ENCODE measurements at places on chromosomes 12 and 14.

- no peak for DNase-seq
Observed at GRCh38 chr12:20950248-20950647, 139.7 kb downstream of the SLCO1B3 start.

- no peak for DNase-seq
Observed at GRCh38 chr12:123199936-123200335, 33.0 kb downstream of the MPHOSPH9 start.

DNA sequence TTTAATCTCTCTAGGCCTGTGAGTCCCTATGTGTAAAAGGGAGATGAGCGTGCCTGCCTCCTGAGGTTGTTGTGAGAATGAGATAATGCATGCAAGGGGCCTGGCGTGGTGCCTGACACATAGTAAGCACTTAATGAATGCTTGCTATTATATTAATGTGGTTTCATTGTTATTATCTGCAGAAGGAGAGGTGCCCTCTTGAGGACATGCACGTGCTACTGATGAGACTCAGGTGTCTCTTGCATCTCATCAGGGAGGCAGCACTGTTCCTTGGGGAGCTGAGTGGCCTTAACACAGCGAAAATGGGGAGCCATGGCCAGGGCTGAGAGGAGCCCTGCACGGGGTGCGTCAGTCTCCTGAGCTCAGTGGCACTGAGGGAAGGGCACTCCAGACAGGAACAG lies 29.9 kb upstream of the BCDIN3D start:
- no peak for DNase-seq

DNA sequence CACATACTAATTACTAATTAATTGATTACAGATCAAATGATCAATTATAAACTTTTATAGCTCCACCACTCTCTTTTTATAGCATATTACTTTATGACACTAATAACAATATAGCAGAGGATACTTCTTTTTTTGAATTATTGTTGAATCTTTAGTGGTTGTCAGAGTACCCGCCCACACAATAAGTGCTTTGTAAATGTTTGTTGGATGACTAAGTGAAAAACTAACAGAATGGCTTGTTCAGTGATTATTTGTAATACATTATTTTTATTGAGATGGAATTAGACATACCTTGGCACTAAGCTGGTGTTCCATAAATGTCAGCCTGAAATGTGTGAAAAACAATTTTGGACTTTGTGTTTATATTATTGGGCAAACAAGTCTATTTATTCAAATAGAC lies 670.5 kb upstream of the ATXN7L3B start:
- DNase-seq, result no peak

DNA sequence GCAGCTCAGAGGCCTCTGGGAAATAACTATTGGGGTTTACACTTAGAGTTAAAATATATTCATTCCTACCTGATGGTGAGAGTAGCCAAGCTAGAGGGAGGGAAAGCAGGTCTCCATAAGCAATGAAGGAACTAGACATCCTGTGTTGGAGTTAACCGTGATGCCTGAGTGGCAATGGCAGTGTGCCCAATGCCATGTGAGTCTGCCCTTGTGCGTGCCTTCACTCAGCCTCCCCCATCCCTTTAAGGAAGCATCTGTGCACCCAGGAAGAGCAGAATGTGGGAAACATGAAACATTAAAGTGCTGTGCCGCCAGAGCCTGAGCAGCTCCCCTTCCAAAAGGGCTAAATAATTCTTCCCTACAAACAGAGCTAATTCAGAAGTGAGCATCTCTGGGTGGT lies 76.3 kb downstream of the COX16 start:
- no peak for DNase-seq

All from stimulated activated CD8-positive, alpha-beta memory T cell treated with anti-CD3 and anti-CD28 coated beads, Interleukin-7, amount 100 ng/mL, for 24 hours (primary cell).